ENCODE measurements at places on chromosomes 11 and 22.

GRCh38 chr22:17121233-17122195 is at the start of gene TMEM121B:
TSS of gene TMEM121B (minus strand) at chr22:17121360. CDS start at chr22:17121127, 233 bp downstream.
- no peak for DNase-seq

- DNase-seq, result no peak
Observed at GRCh38 chr11:70525006-70525405, 126.7 kb downstream of the CTTN start.

- no peak for DNase-seq
Observed at GRCh38 chr11:59669611-59670009, 773 bp upstream of the PATL1 start.

DNA sequence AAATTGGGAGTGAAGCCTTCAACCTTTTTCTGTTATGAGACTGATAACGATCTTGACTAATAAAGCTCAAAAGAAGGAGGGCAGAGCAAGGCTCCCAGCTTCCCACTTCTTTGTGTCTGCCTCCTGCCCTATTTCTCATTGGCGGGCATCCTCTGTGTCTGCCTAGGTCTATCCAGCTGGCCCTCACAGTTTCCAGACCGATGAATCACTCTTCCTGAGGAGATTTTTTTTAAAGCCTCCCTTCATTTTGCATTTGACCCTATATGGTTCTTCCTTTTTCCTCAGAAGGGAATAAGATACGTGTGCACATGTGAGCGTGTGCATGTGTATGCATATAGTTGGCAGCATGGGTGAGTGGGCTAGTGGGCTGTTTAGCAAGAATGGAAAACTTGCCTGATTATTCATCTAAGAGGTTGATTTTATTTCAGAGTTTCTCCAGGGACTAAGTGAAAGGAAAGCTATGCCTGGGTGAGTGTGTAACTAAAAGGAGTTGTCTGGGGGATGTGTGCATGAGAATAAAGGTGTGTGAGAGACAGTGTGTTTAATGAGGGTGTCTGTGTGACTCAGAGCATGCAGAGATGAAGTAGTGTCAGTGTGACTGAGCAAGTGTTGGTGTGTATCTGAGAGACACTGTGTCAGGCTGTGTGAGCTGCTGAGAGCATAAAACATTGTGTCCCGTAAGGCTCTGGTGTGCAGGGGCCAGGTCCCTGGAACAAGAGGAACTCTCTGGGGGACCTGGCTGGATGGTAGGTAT is 12.2 kb downstream of the PHLDB1 start:
- peak; percentile 88 for DNase-seq

- no peak for DNase-seq
Observed at GRCh38 chr11:97107604-97108003, 717.8 kb downstream of the JRKL start.
